Stomach (tissue), 19 donors: ENCODE measurements at places on chromosomes 11 and 22. TPM values are rescaled to one million over a fixed set of nuclear protein-coding genes. Genes with fewer than 3 reads are reported as not detected.

- DNase-seq = no peak
- no peaks in the 10 kb centered on the region for H3K36me3 ChIP-seq
- no peak overlapping the region for H3K27ac ChIP-seq
- no peaks in the 10 kb centered on the region for H3K4me1 ChIP-seq
- no peaks in the 10 kb centered on the region for H3K27me3 ChIP-seq
These were observed 274.9 kb upstream of the MPPED2 start for GRCh38 chr11:30861064-30861463.

DNA sequence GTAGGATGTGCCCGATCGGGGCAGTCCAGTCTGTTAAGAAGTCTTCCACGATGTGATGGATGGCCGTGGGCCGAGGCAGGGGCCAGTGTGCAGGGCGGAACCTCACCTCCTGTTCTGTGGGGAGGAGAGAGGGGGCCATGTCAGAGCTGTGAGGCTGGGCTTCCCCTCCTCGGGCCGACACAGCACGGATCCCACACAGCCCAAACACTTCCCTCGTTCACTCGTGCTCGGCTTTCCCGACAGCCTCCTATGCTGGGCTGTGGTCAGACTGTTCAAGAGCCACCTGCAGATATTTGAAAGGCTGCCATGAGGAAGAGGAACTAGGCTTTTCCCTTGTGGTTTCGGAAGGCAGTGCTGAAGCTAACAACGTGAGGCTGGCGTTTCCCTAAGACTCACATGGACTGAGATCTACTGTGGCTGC lies 12.3 kb upstream of the TXN2 start:
- H3K4me1 ChIP-seq = no peaks in the 10 kb centered on the region
- no peak overlapping the region for H3K27ac ChIP-seq
- H3K4me3 ChIP-seq = no peak overlapping the region
- peak; percentile 49 for DNase-seq

DNA sequence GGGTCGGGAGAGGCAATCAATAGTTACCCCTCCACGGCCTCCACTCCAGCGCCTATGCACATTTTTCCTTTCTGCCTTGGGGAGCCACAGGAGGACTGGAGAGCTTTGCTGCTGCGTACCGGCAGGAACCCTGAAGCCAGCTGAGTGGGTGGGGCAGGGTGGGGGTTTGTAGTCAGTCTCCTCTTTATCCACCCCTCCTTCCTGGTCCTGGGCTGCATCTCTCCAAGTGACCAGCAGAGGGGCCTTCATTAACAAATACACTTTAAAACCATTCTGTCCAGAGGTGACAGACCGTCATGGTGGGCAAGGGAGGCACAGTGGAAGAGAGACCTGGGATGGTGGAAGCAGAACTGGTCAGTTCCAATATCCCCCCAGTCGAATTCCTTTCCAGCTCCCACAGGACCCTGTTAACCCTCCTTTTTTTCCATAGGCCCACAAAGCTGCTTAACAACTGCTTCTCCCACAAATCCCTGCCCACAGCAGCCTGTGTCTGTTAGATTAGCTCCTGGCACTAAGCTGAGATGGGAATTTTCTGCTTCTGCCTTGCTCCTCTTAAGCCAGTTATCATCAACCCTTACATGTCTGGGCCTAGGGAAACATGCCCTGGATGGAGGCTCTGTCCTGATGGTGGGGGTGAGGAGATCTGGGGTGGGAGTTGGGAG lies 3.9 kb upstream of the ABCG4 start:
- H3K27ac ChIP-seq = no peak overlapping the region
- peaks cover 46% of the 10 kb centered on the region for H3K27me3 ChIP-seq
- peaks cover 21% of the 10 kb centered on the region for H3K4me1 ChIP-seq
- peak; percentile 88 for DNase-seq

DNA sequence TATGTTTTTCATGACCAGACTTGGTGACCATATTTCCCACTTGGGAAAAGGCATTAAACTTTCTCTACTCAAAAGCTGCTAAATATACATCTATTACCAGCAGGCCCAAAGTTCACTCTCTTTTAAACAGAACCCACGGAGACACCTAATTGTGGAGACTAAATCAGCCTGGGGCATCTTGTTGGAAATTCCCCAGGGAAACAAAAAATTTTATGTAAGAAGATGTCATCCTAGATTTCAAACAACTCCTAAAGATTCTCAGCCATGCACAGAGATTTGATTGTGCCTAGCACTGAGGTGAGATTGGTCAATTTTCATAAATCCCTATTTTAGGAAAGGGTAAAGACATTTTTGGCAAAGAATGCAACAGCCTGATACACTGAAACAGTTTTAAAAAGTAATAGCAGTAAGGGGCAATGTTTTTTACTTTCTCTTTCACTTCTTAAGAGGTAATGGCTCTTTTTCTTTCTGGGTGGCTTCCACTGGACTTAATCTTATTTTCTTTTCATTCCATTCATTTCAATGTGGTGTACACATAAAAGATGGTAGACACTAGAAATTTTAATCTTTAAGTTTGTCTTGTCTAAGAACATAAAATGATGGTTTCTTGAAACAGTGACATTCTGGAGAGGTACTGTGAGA lies 9.6 kb downstream of the OR52N2 start:
- DNase-seq = no peak
- H3K36me3 ChIP-seq = no peaks in the 10 kb centered on the region
- no peaks in the 10 kb centered on the region for H3K4me1 ChIP-seq
- H3K27me3 ChIP-seq = no peaks in the 10 kb centered on the region
- no peak overlapping the region for H3K4me3 ChIP-seq

GRCh38 chr11:55697817-55698216 lies 35.8 kb downstream of the OR4C6 start:
- H3K27me3 ChIP-seq = no peaks in the 10 kb centered on the region
- H3K4me1 ChIP-seq = no peaks in the 10 kb centered on the region
- H3K27ac ChIP-seq = no peak overlapping the region
- no peak overlapping the region for H3K4me3 ChIP-seq

DNA sequence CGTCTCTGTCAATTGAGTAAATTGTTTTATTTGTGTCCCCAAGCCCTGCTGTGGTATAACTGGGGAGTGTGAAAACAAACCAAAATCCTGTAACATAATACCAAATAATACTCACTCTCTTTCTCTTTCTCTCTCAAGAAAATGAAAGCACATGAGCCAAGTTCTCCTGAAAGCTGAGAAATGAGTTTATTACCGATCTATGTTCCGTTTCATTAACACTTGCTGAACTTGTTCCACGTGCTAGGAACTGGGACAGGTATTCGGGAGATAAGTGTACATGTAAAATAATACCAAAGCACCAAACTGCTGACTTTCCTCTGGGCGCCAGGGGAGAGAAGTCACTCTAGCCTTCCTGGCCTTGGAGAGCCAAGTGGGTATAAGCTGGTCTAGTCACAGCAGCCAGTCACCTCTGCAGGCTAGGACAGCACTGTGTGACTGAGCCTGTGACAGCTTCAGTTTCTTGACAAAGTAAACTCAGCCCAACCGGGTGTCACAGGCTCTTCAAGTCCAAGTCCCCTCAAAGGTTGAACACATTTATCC lies 23.1 kb downstream of the CD6 start:
- no peaks in the 10 kb centered on the region for H3K36me3 ChIP-seq
- H3K27ac ChIP-seq = no peak overlapping the region
- DNase-seq = peak; percentile 38
- peaks cover 13% of the 10 kb centered on the region for H3K27me3 ChIP-seq

DNA sequence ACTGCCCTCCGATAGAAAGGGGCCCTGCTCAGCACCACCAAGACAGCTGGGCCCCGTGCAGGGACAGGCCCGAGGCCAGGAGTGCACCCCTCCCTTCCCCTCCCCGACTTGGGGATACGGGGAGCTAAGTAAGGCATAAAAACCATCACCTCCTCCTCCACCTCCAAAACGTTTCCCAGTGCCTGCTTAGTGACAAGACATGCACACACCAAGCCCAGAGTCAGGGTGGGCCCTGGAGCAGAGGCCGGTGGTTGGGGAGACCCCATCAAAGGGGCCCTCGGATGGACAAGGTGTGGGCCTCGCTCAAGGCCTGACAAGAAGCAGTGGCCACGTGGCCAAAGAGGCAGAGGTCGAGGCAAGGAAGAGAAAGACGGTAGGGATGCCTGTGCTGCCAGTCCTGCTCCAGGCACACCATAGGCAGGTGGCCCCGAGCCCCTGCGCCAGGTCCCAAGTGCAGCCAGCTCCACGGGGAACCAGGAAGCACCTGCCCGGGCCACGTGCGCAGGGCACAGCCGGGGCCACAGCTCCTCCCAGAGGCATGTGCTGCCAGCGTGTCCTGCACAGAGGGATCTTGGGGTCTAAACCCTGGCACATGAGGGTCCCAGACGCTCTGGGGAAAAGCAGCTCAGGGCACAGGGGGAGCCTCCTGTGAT lies 53.0 kb downstream of the BRD1 start:
- H3K4me3 ChIP-seq = no peak overlapping the region
- H3K27ac ChIP-seq = no peak overlapping the region
- no peaks in the 10 kb centered on the region for H3K27me3 ChIP-seq
- no peak for DNase-seq
- peaks cover 54% of the 10 kb centered on the region for H3K36me3 ChIP-seq

DNA sequence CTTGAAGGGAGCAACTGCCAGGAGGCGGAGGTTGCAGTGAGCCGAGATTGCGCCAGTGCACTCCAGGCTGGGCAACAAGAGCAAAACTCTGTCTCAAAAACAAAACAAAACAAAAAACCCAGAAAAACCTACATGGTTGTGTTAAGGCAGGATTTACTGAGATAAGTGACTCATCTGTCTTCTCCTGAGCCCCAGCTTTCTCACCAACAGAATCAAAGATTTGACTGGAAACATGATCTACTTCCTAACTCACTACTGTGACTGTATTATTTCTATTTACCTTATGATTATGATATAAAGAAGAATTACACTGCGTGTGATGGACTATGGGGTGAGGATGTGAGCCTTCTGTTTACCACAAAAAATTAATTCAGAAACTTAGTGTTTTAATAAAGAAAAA lies 21.8 kb downstream of the FAM118B start:
- H3K4me1 ChIP-seq = peaks cover 4% of the 10 kb centered on the region
- DNase-seq = no peak
- no peak overlapping the region for H3K4me3 ChIP-seq
- no peak overlapping the region for H3K27ac ChIP-seq
- no peaks in the 10 kb centered on the region for H3K27me3 ChIP-seq

GRCh38 chr22:50105208-50106100 lies 15.6 kb downstream of the MOV10L1 start:
- DNase-seq = peak; percentile 79
- no peaks in the 10 kb centered on the region for H3K4me1 ChIP-seq
- H3K27ac ChIP-seq = no peak overlapping the region
- peaks cover 9% of the 10 kb centered on the region for H3K27me3 ChIP-seq

DNA sequence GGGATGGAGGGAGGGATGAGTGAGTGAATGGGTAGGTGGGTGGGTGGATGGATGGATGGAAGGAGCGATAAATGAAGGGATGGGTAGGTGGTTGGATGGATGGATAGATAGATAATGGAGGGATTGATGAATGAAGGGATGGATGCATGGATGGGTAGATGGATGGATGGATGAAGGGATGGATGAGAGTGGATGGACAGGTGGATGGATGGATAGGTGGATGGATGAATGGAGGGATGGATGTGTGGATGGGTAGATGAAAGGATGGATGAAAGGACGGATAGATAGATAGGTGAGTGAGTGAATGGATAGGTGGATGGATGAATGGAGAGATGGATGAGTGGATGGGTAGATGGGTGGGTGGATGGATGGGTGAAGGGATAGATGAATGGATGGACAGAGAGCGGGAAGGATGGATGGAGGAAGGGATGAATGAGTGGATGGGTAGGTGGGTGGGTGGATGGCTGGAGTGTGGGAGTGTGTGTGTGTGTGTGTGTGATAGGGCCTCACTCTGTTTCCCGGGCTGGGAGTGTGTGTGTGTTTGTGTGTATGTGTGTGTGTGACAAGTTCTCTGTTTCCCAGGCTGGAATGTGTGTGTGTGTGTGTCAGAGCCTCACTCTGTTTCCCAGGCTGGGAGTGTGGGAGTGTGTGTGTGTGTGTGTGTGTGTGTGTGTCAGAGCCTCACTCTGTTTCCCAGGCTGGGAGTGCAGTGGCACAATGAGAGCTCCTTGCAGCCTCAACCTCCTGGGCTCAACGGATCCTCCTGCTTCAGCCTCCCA lies 2.1 kb upstream of the PRR33 start:
- no peaks in the 10 kb centered on the region for H3K27me3 ChIP-seq
- no peaks in the 10 kb centered on the region for H3K36me3 ChIP-seq
- H3K4me1 ChIP-seq = peaks cover 11% of the 10 kb centered on the region
- H3K27ac ChIP-seq = no peak overlapping the region

DNA sequence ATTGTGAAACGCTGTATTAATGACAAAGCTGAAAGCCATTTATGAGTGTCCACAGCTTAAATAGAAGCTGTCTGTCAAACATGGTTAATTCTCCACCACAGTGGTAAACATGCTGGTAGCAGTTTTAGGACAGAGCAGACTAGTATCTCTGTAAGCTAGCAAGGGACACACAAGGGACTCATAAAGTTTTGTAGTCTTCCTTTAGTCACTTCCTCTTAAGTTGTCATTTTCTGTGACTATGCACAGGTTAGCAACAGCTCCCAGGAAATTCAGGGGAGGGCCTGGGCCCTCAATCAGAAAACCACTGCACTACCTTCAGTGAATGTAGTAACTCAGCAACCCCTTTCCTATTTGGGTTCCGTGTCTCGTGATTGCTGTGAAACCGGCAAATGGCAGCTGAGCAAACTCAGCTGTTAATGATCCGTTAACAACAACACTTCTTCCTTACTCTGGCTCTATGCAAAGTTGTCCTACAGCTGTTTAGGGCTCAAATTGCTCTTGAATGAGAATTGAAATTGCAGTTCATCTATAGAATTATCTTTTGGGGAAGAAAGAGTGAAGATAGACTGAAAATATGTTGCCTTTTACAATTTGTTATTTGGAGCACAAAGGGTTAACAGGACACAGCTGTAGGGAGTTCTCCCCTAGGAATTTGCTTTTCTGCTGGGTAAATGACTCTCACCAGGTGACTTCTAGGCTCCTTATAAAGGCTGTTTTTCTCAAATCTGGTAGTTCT lies at the start of gene MMP26:
Gene MMP26 (plus strand): TSS at position 731 of the 736 bp plus-strand sequence.
- H3K4me3 ChIP-seq = no peak within 1 kb of the TSS
- no peaks in the 10 kb centered on the region for H3K36me3 ChIP-seq
- H3K27me3 ChIP-seq = no peaks in the 10 kb centered on the region

GRCh38 chr11:104594228-104594958 lies 303.9 kb downstream of the CASP12 start:
- H3K4me1 ChIP-seq = no peaks in the 10 kb centered on the region
- H3K4me3 ChIP-seq = no peak overlapping the region
- H3K36me3 ChIP-seq = no peaks in the 10 kb centered on the region
- no peak overlapping the region for H3K27ac ChIP-seq
- H3K27me3 ChIP-seq = no peaks in the 10 kb centered on the region
- DNase-seq = no peak

- no peaks in the 10 kb centered on the region for H3K36me3 ChIP-seq
- no peak overlapping the region for H3K4me3 ChIP-seq
- H3K4me1 ChIP-seq = peaks cover 46% of the 10 kb centered on the region
- H3K27me3 ChIP-seq = no peaks in the 10 kb centered on the region
- no peak for DNase-seq
These were observed 5.8 kb downstream of the CARS1 start for GRCh38 chr11:3051196-3052108.

- H3K27me3 ChIP-seq = no peaks in the 10 kb centered on the region
- no peaks in the 10 kb centered on the region for H3K4me1 ChIP-seq
- no peak overlapping the region for H3K4me3 ChIP-seq
- H3K36me3 ChIP-seq = no peaks in the 10 kb centered on the region
- H3K27ac ChIP-seq = no peak overlapping the region
These were observed 2.9 kb upstream of the OR52J3 start for GRCh38 chr11:5043380-5043779.

The MS4A12 gene
- 2.9 TPM for total RNA-seq

The SLC22A25 gene
- not detected for total RNA-seq

The RRM1 gene
- 30.7 TPM for total RNA-seq

The SCUBE2 gene
- total RNA-seq = 27.2 TPM

The RELA gene
- 54.0 TPM for total RNA-seq

The FIBIN gene
- 30.9 TPM for total RNA-seq

The C11orf97 gene
- not detected for total RNA-seq

The MPZL2 gene
- total RNA-seq = 58.0 TPM

The SLC22A6 gene
- not detected for total RNA-seq

The RPS25 gene
- total RNA-seq = 1,395 TPM

The PTPRJ gene
- total RNA-seq = 35.4 TPM
